ENCODE measurements at places on chromosomes 16 and 17. TPM values are rescaled to one million over a fixed set of nuclear protein-coding genes. Genes with fewer than 3 reads are reported as not detected.

- no peaks in the 10 kb centered on the region for H3K36me3 ChIP-seq
- no peak for DNase-seq
- H3K4me3 ChIP-seq: no peak overlapping the region
- peaks cover 6% of the 10 kb centered on the region for H3K27me3 ChIP-seq
- H3K4me1 ChIP-seq: peaks cover 7% of the 10 kb centered on the region
- no peak overlapping the region for H3K27ac ChIP-seq
Observed at GRCh38 chr17:2020721-2021120, 4.4 kb downstream of the RTN4RL1 start.

The FOXJ1 gene
- 1.0 TPM for polyA plus RNA-seq

The SPNS3 gene
- 7.3 TPM for polyA plus RNA-seq

DNA sequence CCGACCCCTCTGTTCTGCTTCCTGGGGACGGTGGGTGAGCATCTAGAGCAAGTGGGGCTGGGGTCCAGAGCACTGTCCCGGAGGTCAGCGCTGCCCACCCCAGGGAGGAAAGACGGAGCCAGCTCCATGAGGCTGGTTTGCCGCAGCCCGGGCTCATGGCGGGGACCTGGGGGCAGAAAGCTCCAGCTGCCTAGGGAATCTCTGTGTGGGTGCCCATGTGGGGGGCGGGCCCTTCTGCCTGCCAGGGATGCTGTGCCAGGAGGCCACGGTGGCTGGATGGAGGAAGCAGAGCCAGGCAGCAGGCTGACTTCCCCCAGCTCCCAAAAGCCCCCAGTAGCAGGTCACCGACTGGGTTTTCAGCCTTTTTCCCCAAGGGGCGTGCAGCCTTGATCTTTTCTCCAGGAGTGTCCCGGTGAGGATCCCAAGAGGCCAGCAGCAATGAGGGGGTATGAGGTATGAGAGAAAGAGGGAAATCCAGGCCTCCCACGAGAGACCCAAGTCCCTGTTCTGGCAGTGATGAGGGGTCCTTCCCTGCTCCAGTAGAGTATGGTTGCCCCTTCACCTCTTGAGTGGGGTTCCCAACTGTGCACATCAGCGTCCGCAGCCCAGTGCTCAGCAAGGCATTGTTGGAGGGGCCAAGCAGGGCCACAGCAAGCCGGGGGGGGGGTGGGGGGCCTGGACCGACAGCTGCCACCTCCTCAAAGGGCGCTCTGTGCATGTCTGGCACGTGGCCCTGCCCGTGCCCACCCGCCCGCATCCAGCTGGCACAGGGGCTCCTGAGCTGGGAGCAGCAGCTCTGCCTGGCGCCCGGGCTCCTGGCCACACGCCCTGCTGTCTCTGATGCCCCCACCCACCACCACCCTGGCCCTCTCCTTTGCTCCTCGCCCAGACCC is 15.6 kb upstream of the BCAR1 start:
- H3K4me3 ChIP-seq: no peak overlapping the region
- H3K27ac ChIP-seq: no peak overlapping the region
- H3K4me1 ChIP-seq: no peaks in the 10 kb centered on the region
- H3K27me3 ChIP-seq: no peaks in the 10 kb centered on the region

- peak; percentile 47 for DNase-seq
- H3K36me3 ChIP-seq: no peaks in the 10 kb centered on the region
- H3K4me3 ChIP-seq: peak overlapping the region; percentile 50
- peak overlapping the region; percentile 29 for H3K27ac ChIP-seq
- peaks cover 3% of the 10 kb centered on the region for H3K4me1 ChIP-seq
Observed at GRCh38 chr16:4328046-4328781, 12.3 kb downstream of the GLIS2 start.

The CCL5 gene
- 2.8 TPM for polyA plus RNA-seq

GRCh38 chr17:70987867-70988340 is 818.6 kb downstream of the KCNJ2 start:
- no peak overlapping the region for H3K4me3 ChIP-seq
- H3K4me1 ChIP-seq: no peaks in the 10 kb centered on the region
- no peak for DNase-seq

DNA sequence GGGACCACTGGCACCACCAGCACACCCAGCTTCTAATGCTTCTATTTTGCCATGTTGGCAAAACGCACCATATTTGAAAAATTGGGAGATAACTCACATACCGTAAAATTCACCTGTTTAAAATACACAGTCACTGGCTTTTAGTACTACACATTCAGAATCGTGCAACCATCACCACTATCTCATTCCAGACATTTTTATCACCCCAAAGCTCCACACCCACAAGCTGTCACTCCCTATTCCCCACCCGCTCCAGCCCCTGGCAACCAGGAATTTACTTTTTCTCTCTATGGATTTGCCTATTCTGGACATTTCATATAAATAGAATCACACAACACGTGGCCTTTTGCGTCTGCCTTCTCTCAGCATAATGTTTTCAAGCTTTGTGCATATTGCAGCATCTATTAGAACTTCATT is 25.0 kb downstream of the PPL start:
- DNase-seq: no peak
- H3K27me3 ChIP-seq: no peaks in the 10 kb centered on the region
- H3K36me3 ChIP-seq: no peaks in the 10 kb centered on the region
- H3K4me1 ChIP-seq: no peaks in the 10 kb centered on the region
- no peak overlapping the region for H3K27ac ChIP-seq

- no peaks in the 10 kb centered on the region for H3K27me3 ChIP-seq
- H3K4me1 ChIP-seq: no peaks in the 10 kb centered on the region
- no peak overlapping the region for H3K27ac ChIP-seq
- H3K4me3 ChIP-seq: no peak overlapping the region
Observed at GRCh38 chr16:20300312-20301097, 26.8 kb downstream of the GP2 start.

The HOXB9 gene
- not detected for polyA plus RNA-seq

GRCh38 chr17:48753794-48754499 is 25.4 kb upstream of the HOXB13 start:
- no peak overlapping the region for H3K27ac ChIP-seq
- peaks cover 13% of the 10 kb centered on the region for H3K4me1 ChIP-seq
- peaks cover 70% of the 10 kb centered on the region for H3K27me3 ChIP-seq

The IL32 gene
- polyA plus RNA-seq: 1,418 TPM

GRCh38 chr17:6462692-6463091 is 18.4 kb downstream of the PIMREG start:
- no peaks in the 10 kb centered on the region for H3K4me1 ChIP-seq
- DNase-seq: no peak
- no peaks in the 10 kb centered on the region for H3K27me3 ChIP-seq
- no peaks in the 10 kb centered on the region for H3K36me3 ChIP-seq
- H3K27ac ChIP-seq: no peak overlapping the region
- H3K4me3 ChIP-seq: no peak overlapping the region

- H3K4me3 ChIP-seq: no peak overlapping the region
- no peak for DNase-seq
- peaks cover 36% of the 10 kb centered on the region for H3K36me3 ChIP-seq
Observed at GRCh38 chr16:4713663-4714501, 20.2 kb downstream of the ANKS3 start.

The STAC2 gene
- not detected for polyA plus RNA-seq

GRCh38 chr17:27376637-27377547 is 79.4 kb upstream of the KSR1 start:
- H3K4me3 ChIP-seq: no peak overlapping the region
- H3K27ac ChIP-seq: no peak overlapping the region
- H3K27me3 ChIP-seq: no peaks in the 10 kb centered on the region
- DNase-seq: no peak
- no peaks in the 10 kb centered on the region for H3K4me1 ChIP-seq

All from naive thymus-derived CD4-positive, alpha-beta T cell (primary cell).